Trophoblast cell (in vitro differentiated cells and primary cell): ENCODE measurements at places on chromosomes 12 and 14.
A peak's percentile ranks its signal among the peaks of the same experiment; 100 is the strongest.

- no peak for DNase-seq
These were observed 24.5 kb downstream of the FZD10 start for GRCh38 chr12:130186651-130187268.

- no peak for DNase-seq
These were observed 15.8 kb downstream of the ITPR2 start for GRCh38 chr12:26817183-26817591.

- DNase-seq: peak; percentile 18
These were observed 51.8 kb downstream of the PRIMA1 start for GRCh38 chr14:93736378-93737014.

GRCh38 chr14:38880643-38881524, 222.2 kb downstream of the SEC23A start:
- DNase-seq: no peak

- no peak for DNase-seq
These were observed 205.0 kb downstream of the BMP4 start for GRCh38 chr14:53751650-53752049.

DNA sequence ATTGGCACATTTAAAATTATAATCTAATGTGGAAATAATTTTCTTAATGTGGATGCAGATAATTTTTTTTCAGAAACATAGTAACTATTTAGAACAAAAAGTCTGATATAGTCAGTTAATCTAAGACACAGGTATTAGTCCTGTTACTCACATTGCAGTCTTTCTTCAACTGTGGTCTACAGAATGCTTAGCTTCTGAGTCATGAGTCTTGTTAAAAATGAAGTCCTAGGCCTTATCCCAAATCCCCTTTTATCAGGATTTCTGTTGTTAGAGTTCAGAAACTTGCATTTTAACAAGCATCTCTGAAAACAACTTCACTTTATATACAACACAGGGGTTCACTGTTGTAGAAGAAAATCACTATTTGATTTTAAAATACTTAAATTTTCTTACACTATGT, 112.2 kb downstream of the SLC16A7 start:
- DNase-seq: no peak
